ENCODE measurements at places on chromosomes 6 and 20.

DNA sequence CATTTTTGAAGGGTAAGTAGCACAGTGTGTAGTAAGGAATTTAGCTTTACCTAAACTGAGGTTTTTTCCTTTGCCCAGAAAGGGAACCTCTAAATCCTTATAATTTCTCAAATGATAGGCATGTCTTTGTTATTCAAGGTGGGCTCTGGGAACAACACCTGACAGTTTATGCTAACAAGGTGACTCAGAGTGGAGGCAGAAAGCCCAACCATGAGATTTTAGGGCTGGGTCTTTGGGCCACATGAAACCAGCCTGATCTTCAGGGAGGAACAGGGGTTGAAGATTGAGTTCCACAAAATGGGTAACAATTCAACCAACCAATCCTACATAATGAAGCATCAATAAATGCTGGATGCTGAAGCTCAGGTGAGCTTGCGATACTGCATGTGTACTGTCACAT, 46.6 kb downstream of the PRSS35 start:
- DNase-seq = no peak

- no peak for DNase-seq
Observed at GRCh38 chr6:56517155-56517745, 125.4 kb downstream of the DST start.

DNA sequence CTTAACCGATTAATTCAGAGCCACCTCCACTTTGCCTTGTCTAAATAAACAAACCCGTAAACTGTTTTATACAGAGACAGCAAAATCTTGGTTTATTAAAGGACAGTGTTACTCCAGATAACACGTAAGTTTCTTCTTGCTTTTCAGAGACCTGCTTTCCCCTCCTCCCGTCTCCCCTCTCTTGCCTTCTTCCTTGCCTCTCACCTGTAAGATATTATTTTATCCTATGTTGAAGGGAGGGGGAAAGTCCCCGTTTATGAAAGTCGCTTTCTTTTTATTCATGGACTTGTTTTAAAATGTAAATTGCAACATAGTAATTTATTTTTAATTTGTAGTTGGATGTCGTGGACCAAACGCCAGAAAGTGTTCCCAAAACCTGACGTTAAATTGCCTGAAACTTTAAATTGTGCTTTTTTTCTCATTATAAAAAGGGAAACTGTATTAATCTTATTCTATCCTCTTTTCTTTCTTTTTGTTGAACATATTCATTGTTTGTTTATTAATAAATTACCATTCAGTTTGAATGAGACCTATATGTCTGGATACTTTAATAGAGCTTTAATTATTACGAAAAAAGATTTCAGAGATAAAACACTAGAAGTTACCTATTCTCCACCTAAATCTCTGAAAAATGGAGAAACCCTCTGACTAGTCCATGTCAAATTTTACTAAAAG, 2.7 kb downstream of the FOXC1 start:
- DNase-seq = no peak

DNA sequence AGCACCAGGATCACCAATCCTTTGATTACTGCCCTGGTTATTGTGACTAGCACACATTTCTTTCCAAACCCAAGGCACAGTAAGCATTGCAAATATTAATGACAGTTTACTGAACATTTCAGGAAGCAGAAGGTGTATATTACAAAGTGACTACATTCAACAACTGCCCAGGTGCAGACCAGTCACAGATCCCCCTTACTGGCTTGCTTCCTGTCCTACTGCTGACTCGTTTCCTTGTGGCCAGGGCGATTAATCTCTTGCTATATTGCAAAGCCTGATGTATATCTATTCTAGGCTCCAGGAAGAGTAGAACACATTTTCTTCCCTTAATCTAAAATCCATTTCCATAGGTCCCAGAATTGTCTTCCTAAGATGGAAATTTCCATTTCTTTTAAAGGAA, 77.2 kb upstream of the EPHA7 start:
- no peak for DNase-seq

- no peak for DNase-seq
Observed at GRCh38 chr6:168026925-168027324, 29.5 kb downstream of the KIF25 start.

- no peak for DNase-seq
Observed at GRCh38 chr6:91660893-91661292, 1074.0 kb upstream of the MAP3K7 start.

DNA sequence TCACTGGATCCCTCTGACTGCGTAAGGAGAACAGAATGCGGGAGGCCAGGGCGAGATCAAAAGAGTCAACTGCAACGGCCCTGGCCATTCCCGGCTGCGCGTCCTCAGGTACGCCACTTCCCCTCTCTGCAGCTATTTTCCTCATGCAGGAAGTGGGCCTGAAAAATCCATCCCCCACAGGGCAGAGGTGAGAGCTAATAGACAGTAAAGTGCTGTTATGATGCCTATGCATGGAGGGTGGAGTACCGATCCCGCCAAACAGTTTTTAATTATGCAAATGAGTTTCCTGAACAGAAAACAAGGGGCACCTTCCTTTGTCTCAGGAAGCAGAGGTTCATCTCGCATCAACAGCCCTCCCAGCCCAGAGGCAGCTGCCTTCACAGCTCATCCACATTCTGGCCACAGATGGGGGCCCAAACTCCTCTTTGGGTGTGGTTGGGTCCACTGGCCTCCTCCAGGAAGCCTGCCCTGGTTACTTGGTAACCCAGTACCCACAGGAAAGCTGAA, 9.3 kb downstream of the PREX1 start:
- DNase-seq = no peak

DNA sequence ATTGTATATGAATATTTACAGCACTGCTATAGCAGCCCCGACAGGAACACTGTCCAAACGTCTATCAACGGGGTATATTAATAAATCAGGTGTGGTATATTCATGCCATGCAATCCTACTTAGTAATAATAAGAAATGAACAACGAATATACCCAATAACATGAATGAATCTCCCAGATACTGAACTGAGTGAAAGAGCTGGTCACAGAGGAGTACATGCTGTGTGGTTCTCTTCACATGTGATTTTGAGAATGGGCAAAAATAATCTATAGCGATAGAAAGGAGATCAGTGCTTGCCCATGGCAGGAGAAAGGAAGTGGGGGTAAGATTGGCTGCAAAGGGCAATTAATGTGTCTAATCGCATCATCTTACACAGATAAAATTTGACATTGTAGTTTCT, 3.7 kb upstream of the TAAR6 start:
- DNase-seq = no peak

DNA sequence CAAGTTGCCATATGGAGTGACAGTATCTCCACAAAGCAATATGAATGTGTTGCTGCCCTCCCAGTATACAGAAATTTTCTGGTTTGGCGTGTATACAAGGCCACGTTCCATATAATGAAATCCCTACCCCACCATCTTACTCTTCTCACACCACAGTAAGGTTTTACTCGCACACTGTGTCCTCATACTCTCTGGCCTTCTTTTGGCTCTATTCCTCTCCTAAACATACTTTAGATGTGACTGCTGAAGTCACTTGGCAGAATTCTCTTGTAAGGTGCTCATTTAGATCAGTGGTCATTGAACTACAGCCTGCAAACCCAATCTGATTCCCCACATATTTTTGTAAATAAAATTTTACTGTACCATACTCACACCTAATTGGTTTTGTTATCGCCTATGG, 123.2 kb downstream of the RFPL4B start:
- no peak for DNase-seq

GRCh38 chr20:23603321-23603720, 2.4 kb downstream of the CST9 start:
- DNase-seq = no peak

DNA sequence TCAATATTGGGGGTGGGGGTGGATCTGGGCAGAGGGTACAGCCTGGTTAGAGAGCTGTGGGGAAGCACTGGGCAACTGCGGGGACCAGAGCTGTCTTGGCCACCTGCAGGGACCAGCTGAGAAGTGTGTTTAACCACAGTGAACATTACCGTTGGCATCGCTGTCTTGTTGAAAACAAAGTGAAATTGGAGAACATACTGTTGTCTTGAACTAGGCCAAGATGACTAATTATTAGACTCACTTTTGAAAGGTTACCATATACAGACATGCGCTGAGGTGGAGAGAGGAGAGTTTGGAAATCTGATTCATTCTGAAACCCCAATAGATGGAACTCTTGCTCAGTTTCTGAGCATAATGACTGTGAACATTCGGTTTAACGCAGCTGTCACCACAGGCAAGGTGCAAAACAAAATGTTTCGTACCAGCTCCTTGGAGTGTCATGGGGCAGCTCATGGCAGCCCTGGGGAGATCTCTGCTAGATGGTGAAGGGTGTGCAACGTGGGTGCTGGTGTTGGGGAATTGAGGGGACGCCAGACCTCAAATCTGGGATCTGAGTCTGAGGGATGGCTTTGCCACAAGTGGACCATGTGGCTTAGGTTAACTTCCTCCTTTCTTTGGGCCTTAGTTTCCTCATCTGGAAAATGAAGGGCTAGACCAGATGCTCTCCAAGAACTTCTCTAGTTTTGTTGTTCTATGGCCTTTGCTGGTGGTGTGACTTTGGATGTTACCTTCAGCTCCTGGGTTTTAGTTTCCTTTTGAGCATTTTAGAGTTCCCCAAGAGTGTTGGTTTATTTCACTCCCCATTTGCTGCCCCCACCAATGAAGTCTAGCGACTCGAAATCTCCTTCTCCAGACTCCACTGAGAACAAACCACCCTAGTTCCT, 24.6 kb upstream of the GTSF1L start:
- DNase-seq = no peak

DNA sequence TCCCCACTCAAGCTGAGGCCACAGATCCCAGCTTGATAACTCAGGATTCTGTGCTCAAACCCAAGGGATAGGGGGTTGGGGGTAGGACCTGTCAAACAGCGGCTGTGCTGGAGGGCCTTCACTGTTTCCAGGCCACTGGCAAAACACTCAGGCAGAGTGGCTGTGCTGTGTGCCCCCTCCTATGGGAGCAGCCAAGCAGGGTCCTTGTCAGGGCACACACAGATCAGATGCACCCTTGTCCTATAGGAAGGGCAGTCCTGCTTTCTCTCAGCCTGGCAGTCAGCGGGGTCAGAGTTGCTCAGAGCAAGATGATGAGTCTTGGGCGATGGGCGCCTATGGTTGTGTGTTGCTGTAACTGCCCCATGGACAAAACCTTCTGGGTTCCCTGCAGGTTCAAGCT, 554.8 kb downstream of the TBC1D32 start:
- DNase-seq = no peak

GRCh38 chr20:58235010-58235409, 6.6 kb upstream of the ANKRD60 start:
- DNase-seq = no peak

DNA sequence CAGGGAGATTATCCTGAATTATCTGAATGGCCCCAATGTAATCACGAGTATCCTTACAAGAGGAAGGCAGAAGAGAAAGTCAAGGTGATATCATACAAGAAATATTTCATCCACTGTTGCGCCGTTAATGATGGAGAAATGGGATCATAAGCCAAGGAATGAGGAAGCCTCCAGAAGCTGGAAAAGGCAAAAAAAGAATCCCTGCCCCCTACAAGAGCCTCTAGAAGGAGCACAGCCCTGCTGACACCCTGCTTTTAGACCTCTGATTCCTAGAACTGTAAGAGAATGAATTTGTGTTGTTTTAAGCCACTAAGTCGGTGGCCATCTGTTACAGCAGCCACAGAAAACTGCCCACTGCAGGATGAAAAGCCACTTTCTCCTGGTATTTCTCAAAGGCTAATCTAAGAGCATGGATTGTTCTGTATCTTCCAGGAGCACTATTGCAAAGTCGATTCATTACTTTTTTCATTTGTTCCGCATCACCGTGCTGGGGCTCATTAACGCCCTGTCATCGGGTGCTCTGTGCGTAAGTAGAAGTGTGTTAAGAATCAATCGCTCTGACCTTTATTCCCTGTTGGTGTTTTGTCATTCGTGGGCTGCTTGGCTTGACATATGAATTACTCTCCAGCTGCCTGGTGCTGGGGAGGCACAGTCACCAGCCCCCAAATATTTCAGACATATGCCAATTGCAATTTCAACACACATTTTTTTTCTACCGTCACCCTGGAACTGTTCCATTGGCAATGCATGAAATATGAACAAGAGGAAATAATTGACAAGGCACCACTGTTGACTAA, 117.0 kb downstream of the PCSK2 start:
- DNase-seq = no peak

GRCh38 chr6:111265842-111266241, 178.5 kb downstream of the SLC16A10 start:
- no peak for DNase-seq

DNA sequence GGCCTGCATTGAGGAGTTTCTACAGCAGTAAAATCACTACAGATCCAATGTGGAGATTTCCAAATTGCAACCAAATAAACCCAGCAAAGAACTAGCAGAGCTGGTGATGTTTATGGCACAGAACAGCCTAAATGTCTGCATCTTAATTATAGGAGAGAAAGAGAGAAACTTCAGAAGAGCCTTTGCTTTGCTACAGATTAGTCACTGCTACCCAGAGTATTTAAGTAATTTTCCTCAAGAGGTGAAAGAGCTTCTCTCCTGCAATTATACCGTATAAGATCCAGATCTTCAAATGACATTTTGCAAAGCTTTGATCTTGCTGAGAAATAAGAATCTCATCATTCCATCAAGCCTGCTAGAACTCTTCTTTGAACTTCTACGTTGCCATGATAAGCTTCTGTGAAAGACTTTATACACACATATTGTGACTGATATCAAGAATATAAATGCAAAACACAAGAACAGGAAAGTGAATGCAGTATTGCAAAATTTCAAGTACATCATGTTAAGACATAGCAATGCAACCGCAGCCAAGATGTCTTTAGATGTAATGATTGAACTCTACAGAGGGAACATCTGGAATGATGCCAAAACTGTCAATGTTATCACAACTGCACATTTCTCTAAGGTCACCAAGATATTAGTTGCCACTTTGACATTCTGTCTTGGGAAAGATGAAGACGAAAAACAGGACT, 48.0 kb downstream of the MKKS start:
- DNase-seq = no peak

DNA sequence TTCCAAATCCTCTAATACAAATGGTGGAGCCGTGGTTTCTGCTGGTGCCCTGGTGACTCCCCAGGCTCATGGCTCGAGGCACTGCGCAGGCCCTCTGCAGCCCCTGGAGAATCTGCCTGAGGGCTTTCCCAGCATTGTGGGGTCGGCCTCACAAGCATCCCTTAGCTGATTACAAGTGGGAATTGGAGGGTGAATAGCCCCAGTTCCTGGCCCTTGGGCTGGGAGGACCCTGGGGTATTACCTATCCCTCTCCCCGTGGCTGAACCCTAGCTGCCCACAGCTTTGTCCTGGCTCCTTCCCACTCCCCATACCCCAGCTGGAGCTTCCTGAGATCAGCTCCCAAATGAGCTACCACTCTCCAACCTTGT, 212.2 kb upstream of the CST7 start:
- no peak for DNase-seq

- DNase-seq = no peak
Observed at GRCh38 chr6:147870506-147871110, 362.1 kb downstream of the SAMD5 start.

DNA sequence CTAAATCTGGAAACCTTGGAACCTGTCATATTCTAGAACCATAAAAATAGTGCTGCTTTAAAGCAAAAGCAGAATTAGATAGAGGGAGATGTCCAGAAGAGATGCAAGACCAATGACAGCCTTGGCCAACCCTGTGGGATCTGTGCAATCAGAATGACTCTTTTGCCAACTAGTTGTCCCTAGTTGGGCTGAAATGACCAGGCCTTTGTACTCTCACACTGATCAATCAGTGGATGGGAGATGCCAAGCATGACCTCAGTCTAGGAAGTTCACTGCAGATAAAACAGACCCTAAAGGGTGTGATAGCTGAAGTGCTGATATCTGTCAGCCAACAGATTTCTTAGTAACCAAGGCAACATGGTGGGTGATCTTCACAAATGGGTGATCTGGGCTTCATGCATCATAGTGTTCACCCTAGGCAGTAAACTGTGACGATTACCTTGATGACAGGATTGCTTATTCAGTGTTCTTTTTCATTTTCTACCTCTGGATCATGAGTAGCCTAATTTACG, 52.1 kb downstream of the BCKDHB start:
- DNase-seq = no peak

Measured in NCI-H2029 (cell line).